ENCODE measurements at places on chromosomes 12 and 14.

GRCh38 chr12:86015026-86015425, 140.9 kb downstream of the NTS start:
- DNase-seq: no peak

GRCh38 chr12:96902076-96902475, 5.0 kb upstream of the NEDD1 start:
- DNase-seq: no peak

GRCh38 chr12:122459211-122459610, 36.7 kb upstream of the CLIP1 start:
- no peak for DNase-seq

DNA sequence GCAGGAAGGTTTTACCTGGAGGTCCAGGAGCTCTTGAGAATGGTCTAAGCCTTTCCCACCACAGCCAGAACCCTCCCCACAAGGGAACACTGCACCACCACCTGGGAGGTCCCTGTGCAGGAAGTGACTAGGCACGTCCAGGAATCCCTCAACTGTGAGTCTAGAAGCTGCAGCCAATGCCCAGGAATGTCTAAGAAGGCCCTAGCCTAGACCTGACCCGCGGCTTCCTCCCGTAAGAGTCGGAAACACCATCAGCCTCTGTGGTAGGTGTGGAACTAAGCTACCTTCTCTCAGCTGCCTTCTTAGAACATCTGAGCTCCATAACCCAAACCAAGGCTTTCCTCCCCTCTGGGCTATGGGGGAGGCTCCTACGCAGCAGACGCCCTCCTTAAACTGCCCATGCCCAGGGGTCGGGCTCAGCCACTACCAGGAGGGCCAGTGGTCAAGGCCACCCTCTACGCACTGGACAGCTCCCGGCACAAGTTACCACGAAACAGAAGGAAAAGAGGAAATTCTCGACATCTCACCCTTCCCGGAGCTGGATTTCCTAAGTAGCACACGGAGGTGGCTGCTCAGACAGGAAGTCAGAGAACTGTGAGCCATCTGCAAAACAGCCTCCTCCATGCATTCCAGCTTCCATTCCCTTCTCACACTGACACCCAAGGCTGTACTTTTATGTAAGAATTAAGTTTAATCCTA, 25.5 kb downstream of the ZFYVE21 start:
- peak; percentile 3 for DNase-seq

DNA sequence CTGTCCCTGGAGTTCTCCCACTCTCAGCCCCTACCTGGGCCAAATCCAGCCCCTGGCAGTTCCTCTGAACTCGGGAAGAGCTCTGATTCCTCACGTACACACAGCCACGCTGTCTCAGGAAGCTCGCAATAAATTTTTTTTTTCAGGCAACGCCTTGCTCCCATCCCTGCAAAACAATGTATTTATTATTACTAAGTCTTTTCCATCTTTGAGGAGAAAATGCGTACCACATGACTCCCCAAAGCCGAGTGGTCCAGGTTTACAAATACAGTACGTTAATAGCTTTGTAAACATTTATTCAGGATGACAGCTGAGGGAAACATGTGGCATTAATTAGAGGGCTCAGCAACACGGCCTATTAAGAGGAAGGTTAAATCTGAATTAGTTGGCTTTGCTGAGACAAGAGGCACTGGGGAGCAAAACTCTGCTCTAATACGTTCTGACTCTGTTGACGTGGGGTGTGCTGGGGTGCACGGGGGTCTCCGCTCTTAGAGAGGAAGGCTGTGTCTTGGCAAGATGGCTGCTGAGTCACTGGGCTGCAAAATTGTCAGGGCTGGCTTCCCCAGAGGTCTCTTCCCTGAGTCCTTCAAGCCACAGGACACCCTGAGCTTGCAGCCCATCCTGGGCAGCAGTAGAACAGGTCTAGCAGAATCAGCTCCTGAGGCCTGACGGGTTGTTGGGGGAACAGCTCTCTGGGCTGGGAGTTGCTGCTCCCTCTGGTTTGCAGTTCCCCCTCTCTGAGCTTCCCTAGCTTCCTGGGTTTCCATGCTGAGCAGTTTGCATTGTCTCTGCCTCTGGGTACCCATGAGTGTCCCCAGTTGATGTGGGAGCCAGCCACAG, 185.2 kb upstream of the TBX3 start:
- DNase-seq: no peak

- DNase-seq: peak; percentile 98
Observed at GRCh38 chr12:123365025-123365917, 624 bp upstream of the SBNO1 start.

- no peak for DNase-seq
Observed at GRCh38 chr12:124302241-124302806, 7.4 kb downstream of the RFLNA start.

GRCh38 chr12:108394196-108394595, 55.1 kb upstream of the CMKLR1 start:
- DNase-seq: no peak
